Mesothelial cell of epicardium (in vitro differentiated cells): ENCODE measurements at places on chromosomes 11 and 22.

GRCh38 chr11:47161134-47161854, 15.4 kb downstream of the ARFGAP2 start:
- peak; percentile 70 for DNase-seq

- DNase-seq: no peak
Observed at GRCh38 chr22:29693671-29694070, 26.1 kb upstream of the CABP7 start.

GRCh38 chr11:12669930-12670329, 4.3 kb upstream of the TEAD1 start:
- DNase-seq: no peak

DNA sequence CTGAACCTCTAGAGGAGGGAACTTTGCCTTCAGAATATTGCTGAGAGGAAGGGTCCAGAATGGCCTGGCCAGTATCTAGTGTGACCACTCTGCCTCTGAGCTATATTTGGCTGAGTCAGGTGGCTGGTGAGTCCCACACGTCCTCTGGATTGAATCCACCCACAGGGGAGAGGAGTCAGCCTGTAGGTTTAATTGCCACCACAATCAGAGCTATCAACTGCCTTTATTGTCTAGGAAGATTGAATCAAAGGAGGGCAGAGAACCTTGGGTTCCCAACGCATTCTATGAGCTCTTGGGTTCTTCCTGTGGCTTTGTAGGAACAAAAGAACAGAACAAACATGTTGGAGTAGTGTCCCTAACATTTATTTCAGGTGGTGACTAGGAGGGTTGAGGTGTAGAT, 67.7 kb downstream of the ST3GAL4 start:
- DNase-seq: no peak

DNA sequence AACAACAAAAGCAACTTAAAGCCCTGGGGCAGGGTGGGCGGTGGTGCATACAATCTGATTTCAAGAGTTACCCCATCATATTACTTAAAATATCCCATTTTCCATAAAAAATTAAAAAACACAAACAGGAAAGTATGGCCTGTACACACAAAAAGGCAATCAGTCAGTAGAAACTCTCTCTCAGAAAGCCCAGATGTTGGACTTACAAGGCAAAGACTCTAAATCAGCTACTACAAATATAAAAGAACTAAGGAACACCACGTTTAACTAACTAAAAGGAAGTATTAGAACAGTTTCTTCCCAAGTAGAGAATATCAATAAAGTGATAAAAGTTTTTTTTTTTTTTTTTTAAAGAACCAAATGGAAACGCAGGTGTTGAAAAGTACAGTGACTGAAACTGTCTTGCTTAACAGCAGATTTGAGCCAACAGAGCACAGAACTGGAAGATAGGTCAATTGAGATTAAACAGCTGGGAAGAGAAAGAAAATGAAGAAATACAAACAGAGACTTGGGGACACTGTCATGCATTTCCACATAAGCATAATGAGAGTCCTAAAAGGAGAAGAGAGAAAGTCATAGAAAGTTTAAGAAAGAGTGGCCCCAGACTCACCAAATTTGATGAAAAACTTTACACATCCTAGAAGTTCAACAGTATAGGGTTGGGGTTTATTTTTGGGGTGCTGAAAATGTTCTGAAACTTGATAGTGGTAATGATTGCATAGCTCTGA, 8.6 kb downstream of the SC5D start:
- no peak for DNase-seq

GRCh38 chr11:17351510-17352176, at the start of gene NCR3LG1:
TSS of gene NCR3LG1 (plus strand) at chr11:17351800. CDS start at chr11:17351970, 170 bp downstream.
- peak; percentile 19 for DNase-seq

DNA sequence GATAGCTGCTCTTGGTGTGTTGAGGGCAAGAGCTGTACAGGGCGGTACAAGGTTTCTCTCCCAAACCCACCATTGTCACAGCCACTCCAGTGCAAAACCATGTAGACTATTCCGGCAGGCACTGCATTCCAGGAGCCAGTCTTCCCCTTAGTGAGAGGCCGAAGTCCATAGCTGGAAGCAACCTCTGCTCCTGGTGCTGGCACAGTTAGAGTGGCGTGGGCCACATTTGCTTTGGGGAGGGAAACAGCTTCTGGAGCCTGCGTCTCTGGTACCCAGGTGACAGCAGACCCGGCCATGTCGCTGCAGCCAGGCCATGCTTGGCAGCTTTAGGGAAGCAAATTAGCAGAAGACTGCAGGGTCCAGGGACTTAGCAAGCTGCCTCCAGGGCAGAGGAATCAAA, 788.0 kb downstream of the BRD1 start:
- DNase-seq: no peak

DNA sequence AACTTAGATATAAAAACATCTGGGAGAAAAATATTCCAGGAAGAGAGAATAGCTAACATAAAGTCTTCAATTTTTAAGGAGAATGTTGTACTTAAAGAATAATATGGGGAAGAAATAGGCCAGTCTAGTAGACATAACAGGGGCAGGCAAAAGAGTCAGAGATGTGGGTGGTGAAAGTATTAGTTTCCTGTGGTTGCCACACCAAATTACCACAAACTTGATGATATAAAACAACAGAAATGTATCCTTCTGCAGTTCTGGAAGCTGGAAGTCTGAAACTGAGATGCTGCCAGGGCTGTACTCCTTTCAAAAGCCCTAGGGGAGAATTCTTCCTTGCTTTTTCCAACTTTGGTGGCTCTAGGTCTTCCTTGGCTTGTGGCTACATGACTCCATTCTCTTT, 1309.7 kb downstream of the LRRC4C start:
- DNase-seq: no peak

- DNase-seq: no peak
Observed at GRCh38 chr11:121801394-121801748, 314.6 kb downstream of the BLID start.

DNA sequence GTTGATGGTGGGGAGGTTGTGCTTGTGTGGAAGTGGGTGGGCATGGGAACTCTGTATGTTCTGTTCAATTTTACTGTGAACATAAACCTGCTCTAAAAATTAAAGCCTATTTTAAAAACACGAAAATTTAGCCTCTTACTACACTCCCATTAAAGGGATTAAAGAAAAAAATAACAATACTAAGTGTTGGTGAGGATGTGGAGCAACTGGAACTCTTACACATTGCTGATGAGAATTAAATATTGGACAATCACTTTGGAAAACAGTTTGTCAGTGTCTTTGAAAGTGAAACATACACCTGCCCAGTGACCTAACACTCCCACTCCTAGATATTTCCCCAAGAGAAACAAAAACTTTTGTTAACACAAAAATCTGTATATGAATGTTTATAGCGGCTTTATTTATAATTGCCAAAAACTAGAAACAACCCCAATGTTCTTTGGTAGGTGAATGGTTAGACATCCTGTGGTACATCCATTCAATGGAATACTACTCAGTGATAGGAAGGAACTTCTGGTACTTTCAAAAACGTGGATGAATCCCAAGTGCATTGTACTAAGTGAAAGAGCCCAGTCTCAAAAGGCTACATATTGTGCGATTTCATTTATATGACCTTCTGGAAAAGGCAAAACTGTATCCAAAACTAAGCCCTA, 23.5 kb downstream of the LRRC32 start:
- no peak for DNase-seq

DNA sequence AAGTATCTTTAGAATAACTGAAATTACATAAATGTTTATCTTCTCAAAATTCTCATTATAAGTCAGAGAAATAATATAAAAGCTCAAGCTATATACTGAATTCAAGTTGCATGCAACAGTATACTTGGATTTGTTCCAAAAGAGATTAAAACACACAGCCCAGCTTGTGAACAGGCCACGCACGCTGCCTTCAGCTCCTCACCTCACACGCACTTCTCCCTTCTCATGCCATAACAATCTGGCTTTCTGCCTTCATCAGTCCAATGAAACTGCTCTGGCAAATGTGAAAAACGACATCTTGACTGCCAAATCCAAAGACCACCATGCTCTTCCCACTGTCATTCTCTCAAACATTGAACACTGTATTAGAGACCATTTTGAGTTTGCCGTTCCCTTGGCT, 22.1 kb downstream of the ATP6V1E1 start:
- no peak for DNase-seq
